ENCODE measurements at places on chromosomes 7 and 10.

GRCh38 chr10:99661377-99661763 is 2.1 kb downstream of the ENTPD7 start:
- DNase-seq: no peak

GRCh38 chr10:116741391-116742351 is 695 bp downstream of the HSPA12A start:
- DNase-seq: no peak

DNA sequence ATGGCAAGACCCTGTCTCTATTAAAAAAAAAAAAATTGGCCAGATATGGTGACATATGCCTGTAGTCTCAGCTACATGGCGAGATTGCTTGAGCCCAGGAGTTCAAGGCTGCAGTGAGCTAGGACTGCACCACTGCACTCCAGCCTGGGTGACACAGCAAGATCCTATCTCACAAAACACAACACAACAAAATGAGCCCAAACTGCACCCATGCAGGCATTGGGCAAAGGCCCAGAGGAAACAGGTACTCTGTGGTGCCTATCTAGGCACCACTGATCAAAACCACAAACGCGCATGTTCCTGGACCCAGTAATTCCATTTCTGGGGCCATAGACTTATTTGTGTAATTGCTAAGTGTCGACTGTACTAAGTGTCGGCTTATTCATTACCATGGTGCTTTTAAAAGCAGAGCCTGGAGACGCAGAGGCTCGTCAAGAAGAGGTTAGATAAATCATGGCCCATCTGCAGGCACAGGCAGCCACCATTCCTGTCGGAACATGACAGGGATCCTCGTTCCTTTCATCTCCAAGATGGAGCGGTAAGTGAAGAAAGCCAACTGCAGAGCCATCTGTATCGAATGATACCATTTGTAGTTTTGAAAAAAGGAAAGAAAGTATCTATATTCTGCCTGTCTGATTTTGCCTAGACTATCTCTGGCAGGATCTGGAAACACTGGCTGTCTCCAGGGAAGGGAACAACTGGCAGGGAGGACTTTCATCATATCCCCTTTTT is 160.4 kb upstream of the RHEB start:
- no peak for DNase-seq

DNA sequence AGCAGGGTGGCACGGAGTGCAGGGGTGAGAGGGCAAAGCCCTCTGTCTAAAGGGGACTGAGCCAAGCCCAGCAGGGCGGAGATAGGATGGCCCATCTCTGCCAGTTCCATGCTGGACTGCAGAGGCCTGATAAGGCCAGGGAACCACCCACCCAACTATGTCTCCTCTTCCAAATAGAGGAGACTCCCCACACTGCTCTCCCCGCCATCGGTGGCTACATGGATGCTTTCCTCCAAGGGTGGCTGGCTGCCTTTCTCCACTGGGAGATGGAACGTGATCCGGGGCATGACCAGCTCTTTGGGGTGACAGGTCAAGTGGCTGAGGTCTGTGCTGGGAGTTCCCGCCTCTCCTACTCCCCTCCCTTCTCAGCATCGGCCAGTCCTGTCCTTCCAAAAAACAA is 58.1 kb upstream of the MXI1 start:
- no peak for DNase-seq

DNA sequence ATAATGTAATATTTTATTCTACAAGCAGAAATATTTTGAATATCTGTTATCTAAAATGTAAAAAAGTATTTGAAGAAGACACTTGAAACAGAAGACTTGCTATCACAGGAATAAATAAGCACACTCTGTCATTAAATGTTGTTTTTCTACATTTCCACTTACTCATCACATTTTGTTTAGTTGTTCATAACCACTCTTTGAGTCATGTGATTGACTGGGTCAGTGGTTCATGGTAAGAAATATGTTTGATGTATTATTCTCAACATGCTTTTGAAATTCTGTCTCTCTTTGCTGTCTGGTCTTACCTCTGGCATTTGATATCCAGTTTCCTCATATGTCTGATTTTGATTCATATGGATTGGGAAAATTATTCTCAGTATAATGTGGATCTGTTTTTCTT is 171.8 kb downstream of the SUGCT start:
- no peak for DNase-seq

GRCh38 chr10:101165736-101166135 is 34.6 kb downstream of the TLX1 start:
- DNase-seq: no peak

GRCh38 chr7:37961251-37961650 is 40.8 kb downstream of the EPDR1 start:
- no peak for DNase-seq

DNA sequence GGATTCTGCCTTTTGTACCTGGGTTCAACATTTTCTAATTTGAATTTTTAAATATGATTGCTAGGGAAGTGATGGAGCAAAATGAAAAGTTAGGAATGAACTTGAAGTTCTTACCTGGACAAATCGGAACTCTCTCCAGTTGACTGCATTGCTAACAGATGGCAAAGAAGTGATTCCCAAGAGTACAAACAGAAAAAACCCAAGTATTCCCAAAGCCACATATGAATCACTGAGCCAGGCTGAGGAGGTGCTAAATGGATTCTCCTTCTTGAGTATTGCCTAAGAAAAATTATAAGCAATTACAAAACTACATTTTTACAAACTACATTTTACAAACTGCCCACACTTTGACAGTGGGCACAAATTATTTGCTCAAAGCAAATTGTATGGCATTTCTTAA is 25.9 kb downstream of the STEAP4 start:
- DNase-seq: no peak

- DNase-seq: no peak
Measured at GRCh38 chr10:71267508-71268240, 51.4 kb upstream of the SLC29A3 start.

- DNase-seq: no peak
Measured at GRCh38 chr7:15130666-15131541, 228.4 kb upstream of the DGKB start.

GRCh38 chr7:115647712-115648111 is 382.9 kb downstream of the TFEC start:
- DNase-seq: no peak

DNA sequence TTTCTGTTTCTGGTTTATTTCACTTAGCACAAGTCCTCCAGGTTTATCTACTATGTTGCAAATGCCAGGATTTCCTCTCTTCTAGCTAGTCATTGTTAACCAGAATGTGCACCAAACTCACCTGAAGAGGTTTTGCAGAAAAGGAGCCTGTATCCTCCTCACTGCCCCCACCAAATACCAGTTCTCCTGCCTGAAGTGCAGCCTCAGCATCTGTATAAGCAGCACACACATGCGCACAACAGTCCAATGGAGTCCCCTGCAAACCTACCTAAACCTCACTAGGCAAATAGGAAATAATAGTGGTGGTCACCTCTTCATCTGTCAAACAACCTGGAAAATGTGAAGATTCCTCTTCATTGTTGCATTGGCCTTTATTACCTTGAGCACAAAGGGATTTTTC is 237.8 kb downstream of the PAXIP1 start:
- no peak for DNase-seq

DNA sequence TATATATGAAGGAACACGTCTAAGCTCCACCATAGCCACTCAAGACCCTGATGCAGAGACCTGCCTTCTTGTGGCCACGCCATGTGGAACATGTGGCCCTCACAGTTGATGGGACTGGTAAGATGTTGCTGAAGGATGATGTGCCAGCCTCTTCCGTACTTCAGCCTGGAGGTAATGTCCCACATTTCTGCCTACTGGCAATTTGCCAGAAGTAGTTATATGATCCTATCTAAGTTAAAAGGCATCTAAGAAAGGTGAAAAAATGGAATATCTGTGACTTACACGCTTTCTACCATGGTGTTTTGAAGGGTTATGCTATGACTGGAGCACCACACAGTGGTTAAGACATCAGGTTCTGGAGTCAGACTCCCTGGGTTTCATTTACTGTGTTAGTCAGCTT is 948.7 kb upstream of the GHITM start:
- no peak for DNase-seq

- no peak for DNase-seq
Measured at GRCh38 chr7:20737840-20738448, 48.7 kb downstream of the SP8 start.

GRCh38 chr7:23712368-23713284 is 2.6 kb downstream of the STK31 start:
- no peak for DNase-seq

GRCh38 chr7:27387864-27388263 is 145.3 kb downstream of the EVX1 start:
- DNase-seq: no peak

DNA sequence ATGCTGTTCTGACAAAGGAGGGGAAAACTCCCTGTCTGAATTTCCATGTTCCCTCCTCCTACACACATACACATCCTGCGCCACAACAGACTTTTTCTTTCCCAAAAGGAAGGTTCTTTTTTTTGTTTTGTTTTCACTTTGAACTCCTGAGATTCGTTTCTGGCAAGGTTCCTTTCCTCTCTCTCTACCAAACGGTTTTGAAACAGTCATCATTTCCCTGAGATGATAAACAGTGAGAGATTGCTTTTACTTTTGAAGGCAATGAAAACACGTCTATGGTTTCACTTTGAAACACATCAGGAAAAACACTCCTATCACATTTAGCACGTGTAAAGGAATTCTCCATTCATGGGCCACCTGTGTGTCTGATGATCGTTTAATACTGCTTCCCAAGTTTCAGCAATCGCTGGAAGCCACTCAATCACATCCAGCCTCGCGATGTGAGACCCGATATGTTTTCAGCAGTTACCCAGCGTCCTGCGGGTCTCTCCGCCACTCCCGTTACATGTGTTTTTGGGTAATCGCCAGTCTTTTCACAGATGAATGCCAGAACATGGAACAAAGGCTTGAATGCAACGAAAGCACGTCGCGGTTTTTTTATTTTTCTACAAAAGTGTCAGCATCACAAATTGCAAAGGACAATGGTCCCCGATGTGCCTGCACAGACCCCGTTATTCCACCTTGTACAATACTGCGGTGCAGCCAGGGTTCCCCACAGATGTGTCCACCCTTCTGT is 62.8 kb upstream of the CUX1 start:
- DNase-seq: no peak

GRCh38 chr10:63156236-63156635 is 23.1 kb downstream of the NRBF2 start:
- DNase-seq: no peak

DNA sequence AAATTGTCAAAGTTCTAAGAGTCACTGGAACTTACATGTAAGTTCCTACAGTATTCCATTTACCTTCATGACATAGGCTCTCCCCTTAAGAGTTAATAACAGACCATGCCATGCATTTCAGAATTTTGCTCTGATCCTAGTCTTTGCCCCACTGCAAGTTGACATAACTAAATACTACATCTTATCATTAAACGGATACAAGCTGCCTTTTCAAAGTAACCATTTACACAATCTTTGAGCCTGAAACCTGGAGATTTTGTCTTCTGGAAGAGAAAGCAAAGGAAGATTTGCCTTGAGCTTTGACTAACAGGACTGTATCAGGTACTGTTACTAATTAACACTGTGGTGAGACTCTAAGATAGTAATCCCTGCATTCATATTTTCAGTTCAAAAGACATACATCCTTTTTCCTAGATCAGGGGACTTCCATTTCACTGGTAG is 9.3 kb upstream of the AKR1D1 start:
- DNase-seq: no peak

DNA sequence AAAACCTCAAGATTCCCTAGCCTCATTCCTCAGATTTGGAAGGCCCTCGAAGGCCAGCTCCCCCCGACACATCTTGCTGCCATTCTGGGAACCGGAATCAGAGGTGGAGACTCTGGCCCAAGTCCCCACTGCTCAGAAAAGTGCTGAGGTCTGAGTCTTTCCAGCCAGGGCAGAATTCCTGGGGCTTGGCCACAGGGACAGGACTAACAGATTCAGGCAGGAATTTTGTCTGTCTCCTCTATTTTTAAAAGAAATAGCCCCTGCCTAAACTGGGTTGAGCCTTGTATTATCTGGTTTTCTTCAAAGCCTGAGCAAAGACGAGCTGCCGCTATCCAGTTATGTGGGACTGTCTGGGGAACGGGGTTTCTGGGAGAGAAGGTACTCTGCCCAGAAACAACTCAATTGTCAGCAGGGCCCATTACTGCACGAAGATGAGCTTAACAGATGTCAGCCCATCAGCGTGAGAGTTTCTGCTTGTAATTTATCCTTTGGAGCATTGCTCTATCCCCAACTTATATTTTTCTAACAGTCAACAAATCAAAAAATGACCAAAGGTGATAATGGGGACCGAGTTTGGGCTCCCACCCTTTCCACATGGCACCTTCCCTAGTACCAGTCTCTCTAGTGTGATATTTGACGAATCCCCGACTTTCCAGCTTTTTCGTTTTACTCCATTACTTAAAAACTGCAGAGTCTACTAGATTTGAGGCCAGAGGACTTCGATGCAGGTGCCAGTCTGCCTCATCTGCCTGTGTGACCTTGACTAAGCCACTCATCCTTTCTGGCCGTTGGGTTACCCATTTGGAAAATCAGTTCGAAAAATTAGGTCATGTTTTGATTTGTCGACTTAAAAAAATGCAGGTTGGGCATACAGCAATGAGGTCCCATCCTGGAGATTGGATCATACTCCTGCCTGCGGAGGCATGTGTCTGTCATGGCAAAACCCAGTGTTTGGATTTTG is 110.9 kb downstream of the WDR11 start:
- DNase-seq: no peak

GRCh38 chr10:131013281-131013912 is 298.1 kb downstream of the TCERG1L start:
- no peak for DNase-seq

- no peak for DNase-seq
Measured at GRCh38 chr10:123807444-123808035, 84.1 kb downstream of the CPXM2 start.

DNA sequence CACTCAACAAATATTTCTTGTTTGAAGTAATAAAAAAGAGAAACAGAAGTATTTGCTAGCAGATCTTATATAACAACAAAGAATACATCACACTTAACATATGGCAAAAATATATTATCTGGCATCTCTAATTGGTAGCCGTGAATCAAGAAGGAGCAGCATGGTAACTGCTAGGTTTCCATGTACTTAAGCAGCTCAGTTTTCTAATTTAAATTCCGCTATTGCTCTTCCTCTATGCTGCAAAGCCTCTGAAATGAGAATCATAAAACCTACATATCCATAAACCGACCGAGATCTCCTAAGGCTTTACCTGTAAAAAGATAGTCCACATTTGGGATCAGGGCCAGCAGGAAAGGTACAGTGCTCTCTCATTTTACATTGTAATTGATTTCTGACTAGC is 76.6 kb upstream of the PTPRZ1 start:
- no peak for DNase-seq

GRCh38 chr10:35464825-35465456 is 128.6 kb downstream of the CCNY start:
- no peak for DNase-seq

DNA sequence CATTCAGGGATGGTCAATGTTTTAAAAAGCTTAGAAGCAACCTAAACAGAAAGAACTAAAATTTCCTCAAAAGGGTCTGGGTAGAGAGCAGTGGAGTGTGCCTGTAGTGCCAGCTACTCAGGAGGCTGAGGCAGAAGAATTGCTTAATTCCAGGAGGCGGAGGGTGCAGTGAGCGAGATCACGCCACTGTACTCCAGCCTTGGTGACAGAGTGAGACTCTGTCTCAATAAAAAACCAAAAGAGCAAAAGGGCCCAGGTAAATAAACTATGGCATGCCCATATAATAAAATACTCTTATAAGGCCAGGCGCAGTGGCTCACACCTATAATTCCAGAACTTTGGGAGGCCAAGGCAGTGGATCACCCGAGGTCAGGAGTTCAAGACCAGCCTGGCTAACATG is 93.0 kb downstream of the DNMBP start:
- DNase-seq: no peak

Measured in stimulated activated CD8-positive, alpha-beta memory T cell treated with anti-CD3 and anti-CD28 coated beads, Interleukin-7, amount 100 ng/mL, for 24 hours (primary cell).